Midbrain (tissue), 1 donor: ENCODE measurements at places on chromosomes 4 and X.

GRCh38 chrX:128714425-128714824 is 662.2 kb upstream of the ACTRT1 start:
- DNase-seq = no peak

- DNase-seq = no peak
These were observed 349.5 kb downstream of the HS3ST1 start for GRCh38 chr4:11079171-11079570.

GRCh38 chr4:15888515-15888914 is 50.0 kb downstream of the FGFBP1 start:
- no peak for DNase-seq

DNA sequence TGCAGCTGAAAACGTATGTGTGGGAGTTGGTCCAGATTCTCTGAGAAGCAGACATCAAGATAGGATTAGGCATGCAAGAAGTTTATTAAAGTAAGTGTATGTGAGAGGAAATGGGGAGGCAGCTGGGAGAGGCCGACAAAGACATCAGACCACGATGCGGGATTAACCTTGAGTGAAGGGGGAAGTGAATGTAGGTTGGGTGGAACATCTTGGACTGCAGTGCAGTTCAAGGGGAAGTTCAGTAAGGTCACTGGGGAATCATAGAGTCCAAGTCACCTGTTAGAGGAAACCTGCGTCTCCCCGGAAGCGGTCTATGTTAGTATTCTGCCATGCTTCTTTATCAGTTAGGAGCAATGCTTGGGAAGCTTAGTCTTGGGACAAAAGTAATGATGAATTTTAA is 22.0 kb downstream of the CXCL8 start:
- no peak for DNase-seq

GRCh38 chr4:70504733-70505132 is 13.6 kb upstream of the AMTN start:
- no peak for DNase-seq

DNA sequence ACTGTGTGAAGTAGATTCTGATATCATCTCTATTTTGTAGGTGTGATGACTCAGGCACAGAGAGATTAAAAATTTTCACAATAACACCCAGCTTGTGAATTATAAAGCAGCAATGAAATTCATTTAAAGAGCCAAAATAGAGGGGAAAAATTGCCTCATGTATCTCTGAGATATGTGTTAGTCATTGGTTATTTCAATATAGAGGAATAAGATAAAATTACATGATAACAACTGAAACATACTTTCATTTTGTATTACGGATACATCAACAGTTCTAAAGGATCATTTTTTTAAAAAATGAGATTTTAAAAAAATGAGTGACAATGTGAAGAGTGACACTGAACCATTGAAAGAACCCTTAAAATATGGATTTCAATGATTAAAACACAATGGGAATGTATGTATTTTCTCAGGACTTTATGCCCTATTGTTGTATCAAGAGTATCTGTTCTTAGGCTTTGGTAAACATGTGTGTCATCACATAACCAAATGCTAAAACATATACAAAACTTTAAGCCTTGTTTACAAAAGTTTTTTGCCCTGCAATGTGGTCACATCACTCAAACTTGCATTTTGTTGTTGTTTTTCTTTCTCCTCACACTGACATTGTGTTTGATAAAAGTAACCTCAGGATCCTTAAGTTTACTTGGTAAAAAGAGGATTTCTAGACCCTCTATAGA is 221.3 kb downstream of the ANTXR2 start:
- DNase-seq = no peak

DNA sequence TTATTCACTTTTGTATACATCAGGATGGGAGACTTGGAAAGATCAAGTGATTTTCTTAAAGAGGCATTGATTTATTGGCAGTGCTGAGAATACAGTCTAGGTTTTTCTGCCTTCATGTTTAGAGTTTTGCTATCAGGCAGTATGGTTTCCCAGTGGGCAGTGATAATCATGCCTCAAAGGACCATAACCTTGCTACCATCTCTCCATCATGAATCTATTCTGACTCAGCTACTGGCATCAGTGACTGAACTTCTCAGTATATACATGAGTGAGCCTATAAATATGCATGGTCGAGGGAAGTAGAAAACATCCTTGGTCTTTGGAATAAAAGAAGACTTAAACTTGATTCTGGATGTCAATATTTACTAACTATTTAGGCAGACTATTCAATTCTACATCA is 562.0 kb upstream of the AADAT start:
- DNase-seq = no peak

GRCh38 chrX:68941385-68941952 is 112.6 kb downstream of the EFNB1 start:
- no peak for DNase-seq

GRCh38 chrX:39309018-39309635 is 507.9 kb downstream of the MID1IP1 start:
- DNase-seq = no peak

DNA sequence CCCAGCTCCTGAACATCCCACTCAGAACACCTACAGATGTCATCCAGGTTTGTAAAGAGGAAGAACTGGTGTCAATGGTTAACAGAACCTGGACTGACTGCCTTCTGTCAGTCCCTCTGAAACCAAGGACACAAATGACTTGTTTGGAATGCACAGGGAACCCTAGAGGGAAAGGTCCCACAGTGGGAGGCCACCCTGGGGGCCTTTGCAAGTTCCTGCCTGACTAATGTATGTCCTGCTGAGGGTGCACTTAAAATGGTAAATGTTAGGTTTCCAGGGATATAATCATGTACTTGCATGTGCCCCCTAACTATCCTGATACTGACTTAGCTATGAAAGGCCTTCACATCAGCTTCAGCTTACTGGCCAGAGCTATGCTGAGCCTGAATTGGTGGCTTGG is 15.0 kb upstream of the XAGE2 start:
- DNase-seq = no peak
